Esophagus squamous epithelium (tissue), 5 donors: ENCODE measurements at places on chromosomes 7 and 10.

DNA sequence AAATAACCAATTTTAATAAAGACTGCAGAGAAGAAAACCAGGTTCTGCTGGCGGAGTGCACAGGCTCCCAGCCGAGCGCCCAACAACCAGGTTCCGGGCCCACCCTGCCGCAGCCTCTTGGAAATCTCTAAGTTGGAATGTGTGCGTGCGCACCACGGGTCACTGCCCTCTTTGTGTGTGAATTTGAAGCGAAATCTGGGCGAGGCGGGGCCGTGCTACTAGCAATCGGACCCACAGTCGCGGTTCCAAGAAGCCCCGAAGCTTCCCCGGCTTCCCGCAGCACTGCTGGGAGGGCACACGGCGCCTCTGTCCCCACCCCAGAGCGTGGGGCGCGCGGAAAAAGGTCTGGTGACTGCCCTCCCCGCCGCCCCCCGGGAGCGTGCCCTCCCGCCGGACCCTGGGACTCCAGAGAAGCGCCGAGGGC lies 666 bp upstream of the MAP3K8 start:
- DNase-seq = peak; percentile 45

DNA sequence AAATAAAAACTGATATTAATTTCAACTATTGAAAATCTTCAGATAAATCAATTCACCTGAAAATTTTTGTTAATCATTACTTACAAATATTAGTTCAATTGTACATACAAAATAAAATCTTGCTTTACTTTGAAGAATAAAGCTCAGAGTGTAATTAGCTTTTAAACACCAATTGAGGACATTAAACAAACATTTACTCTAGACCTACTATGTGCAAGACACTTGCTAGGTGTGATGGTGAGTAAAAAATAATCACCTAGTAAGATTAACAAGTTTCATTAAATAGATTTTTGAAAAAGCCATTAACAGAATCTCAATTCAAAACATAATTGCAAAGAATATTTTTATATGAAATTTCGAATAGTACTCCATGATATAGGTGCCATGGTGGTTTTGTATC lies 3.9 kb upstream of the MLLT10 start:
- DNase-seq = no peak

- no peak for DNase-seq
Observed at GRCh38 chr10:103890194-103890658, 27.8 kb downstream of the STN1 start.

GRCh38 chr7:111586711-111587409 lies 24.6 kb upstream of the IMMP2L start:
- no peak for DNase-seq

GRCh38 chr10:63829573-63830149 lies 308.5 kb downstream of the REEP3 start:
- DNase-seq = no peak

DNA sequence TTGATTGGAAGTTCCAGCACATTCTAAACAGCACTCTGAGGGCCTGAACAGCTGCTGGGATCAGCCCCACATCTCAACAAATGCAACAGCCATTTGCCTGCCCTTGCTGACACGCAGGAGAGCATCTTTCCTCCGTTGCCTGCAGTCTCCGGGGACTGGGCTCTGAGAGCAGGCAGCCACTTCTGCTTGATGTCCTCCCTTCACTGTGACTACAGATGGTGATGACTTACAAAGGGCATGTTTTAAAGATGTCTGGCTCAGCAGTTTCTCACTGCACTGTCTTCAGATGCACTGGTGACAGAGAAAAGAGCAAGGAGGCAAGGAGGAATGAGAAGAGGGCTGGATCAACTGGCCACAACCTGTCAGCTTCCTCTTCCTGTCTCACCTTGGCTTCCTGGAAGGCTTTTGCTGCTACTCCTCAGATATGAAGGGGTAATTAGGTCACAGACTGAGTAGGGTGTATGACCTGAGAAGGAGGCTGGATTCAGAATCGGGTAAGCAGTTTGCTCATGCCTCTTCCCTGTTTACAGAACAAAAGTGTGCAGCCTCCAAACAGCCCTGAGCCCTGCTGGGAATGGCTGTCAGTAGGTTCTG lies 143.5 kb upstream of the GHITM start:
- no peak for DNase-seq

DNA sequence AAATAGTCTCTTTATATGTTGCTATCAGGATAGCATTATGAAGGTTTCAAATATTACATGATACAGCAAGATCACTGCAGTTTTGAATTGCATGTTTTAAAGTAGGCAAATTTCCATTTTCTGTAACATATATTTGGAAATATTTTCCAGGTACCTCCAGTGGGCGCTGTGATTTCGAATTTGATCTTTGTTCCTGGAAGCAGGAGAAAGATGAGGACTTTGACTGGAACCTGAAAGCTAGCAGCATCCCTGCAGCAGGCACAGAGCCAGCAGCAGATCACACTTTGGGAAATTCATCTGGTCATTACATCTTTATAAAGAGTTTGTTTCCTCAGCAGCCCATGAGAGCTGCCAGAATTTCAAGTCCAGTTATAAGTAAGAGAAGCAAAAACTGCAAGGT lies 299.0 kb downstream of the MALRD1 start:
- no peak for DNase-seq

GRCh38 chr10:21524131-21524525 lies 1.4 kb downstream of the SKIDA1 start:
- DNase-seq = no peak

DNA sequence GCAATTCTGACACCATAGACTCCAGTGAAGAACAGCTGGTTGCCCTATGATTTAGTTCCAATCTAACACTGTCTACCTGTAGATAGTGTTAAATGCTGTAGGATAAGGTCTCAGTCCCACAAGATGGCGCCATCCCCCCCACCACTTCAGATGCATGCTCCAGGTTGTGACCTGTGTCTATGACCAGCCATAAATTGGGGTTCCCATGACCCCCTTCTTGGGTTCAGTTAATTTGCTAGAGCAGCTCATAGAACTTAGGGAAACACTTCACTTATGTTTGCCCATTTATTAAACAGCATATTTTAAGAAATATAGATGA lies 13.1 kb downstream of the CCSER2 start:
- DNase-seq = no peak

GRCh38 chr7:139613971-139614411 lies 90.5 kb downstream of the CLEC2L start:
- no peak for DNase-seq

- DNase-seq = no peak
Observed at GRCh38 chr7:124777268-124777667, 11.7 kb upstream of the GPR37 start.

DNA sequence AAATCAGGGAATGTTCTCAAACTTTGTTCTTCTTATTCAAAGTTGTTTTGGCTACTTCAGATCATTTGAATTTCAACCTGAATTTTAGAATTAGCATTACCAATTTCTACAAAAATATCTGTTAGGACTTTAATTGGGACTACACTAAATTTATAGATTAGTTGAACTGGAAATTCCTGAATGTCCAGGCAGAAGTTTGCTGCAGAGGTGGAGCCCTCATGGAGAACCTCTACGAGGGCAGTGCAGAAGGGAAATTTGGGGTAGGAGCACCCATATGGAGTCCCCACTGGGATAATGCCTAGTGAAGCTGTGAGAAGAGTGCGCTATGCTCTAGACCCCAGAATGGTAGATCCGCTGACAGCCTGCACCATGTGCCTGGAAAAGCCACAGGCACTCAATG lies 22.8 kb upstream of the AGMO start:
- DNase-seq = no peak

DNA sequence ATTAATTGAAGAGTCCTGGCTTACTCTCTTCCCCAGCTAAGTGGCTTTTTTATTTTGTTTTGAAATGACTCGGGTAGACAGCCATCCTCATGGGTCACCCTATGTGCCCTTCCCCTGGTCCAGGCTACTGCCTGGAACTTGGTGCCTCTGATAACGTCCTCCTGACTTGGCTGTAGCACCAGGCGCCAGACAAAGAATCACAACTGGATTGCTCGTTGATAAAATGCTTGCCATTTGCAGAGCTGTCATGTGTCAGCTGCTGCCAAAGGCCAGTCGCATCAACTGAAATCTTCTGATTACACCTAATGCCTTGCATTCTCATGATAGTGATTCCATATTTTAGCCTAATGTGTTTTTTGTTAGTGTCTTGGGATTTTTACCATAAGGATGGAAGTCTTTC lies 27.4 kb upstream of the ABLIM1 start:
- no peak for DNase-seq

DNA sequence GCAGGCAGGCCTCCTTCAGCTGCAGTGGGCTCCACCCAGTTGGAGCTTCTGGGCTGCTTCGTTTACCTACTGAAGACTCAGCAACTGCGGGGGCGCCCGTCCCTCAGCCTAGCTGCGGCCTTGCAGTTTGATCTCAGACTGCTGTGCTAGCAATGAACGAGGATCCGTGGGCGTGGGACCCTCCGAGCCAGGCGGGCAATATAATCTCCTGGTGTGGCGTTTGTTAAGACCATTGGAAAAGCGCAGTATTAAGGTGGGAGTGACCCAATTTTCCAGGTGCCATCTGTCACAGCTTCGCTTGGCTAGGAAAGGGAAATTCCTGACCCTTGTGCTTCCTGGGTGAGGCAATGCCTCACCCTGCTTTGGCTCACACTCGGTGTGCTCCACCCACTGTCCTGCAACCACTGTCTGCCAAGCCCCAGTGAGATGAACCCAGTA lies 159.2 kb upstream of the FOXP2 start:
- no peak for DNase-seq

GRCh38 chr7:84583331-84583730 lies 388.7 kb upstream of the SEMA3A start:
- no peak for DNase-seq

- DNase-seq = no peak
Observed at GRCh38 chr10:10223131-10223530, 794.5 kb upstream of the CELF2 start.

- DNase-seq = no peak
Observed at GRCh38 chr10:86243651-86244155, 122.9 kb downstream of the GRID1 start.

GRCh38 chr10:24168258-24169170 lies 40.4 kb upstream of the KIAA1217 start:
- no peak for DNase-seq

GRCh38 chr7:140885735-140886334 lies 38.9 kb downstream of the BRAF start:
- no peak for DNase-seq

GRCh38 chr7:116918704-116919103 lies 34.6 kb upstream of the ST7 start:
- DNase-seq = no peak

DNA sequence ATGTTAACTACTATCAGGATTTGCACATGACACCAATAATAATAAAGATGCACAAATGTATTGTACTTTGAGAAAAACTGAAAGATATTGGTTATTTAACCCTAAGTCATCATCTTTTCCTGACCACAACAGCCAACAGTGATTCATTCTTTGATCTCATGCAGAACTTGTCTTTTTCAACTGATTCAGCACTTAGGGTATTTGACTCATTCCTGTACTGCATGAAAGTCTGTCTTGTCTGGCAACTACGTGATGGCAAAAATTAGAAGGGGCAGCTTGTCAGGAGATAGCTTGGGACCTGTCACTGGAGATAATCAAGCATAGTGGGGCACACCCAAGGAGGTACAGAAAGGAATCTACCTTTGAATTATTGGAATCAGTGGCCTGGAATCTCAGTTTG lies 77.8 kb upstream of the LRRC17 start:
- no peak for DNase-seq

DNA sequence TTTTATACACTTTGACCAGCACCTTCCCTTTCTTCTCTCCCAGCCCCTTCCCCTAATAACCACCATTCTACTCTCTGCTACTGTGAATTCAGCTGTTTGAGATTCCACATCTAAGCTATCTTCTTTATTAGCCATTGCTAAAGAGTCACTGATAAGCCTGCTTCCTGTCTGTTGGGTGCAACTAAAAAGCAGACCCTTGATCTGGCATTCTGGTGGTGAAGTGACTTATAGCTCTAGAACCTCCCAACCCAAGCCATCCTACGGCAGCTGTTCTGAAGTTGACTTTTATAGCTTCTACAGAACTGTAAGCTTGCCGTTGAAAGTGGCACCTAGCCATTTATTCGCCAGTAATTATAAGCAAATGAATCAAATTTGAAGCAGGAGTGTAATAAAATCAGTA lies 105.6 kb downstream of the AHR start:
- no peak for DNase-seq

- DNase-seq = no peak
Observed at GRCh38 chr7:106038916-106039315, 73.2 kb downstream of the SYPL1 start.

DNA sequence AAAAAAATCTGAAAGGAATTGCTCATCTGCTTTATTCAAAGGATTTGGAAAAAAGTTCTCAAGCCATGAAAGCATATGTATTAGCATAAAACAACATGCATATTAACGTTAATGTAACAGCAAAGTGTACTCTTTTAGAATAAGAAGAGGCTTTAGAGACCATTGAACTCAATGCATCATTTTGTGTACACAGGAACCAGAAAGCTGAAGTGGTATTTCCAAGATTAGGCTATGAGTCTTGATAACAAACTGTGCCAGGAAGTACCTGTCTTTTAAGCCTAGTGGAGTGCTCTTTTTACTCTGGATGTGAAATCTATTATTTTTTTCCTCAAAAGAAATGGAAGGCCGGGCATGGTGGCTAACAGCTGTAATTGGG lies 164.2 kb downstream of the THSD7A start:
- DNase-seq = no peak

GRCh38 chr10:14925268-14925667 lies 28.6 kb downstream of the DCLRE1C start:
- no peak for DNase-seq

GRCh38 chr7:66542528-66543269 lies 86.0 kb upstream of the KCTD7 start:
- DNase-seq = no peak
